ENCODE measurements at places on chromosomes 5 and 9. TPM values are rescaled to one million over a fixed set of nuclear protein-coding genes. Genes with fewer than 3 reads are reported as not detected.

Gene ANKRD34B
- total RNA-seq, result not detected

Gene KIF12
- not detected for total RNA-seq

Gene CFAP157
- total RNA-seq, result not detected

Gene ANKRD18B
- 0.65 TPM for total RNA-seq

Gene PCSK5
- total RNA-seq, result 1.6 TPM

Gene PCDHA1
- not detected for total RNA-seq

Gene C5orf52
- 0.42 TPM for total RNA-seq

Gene WWC1
- 2.4 TPM for total RNA-seq

Gene GFRA3
- total RNA-seq, result not detected

Gene SVEP1
- total RNA-seq, result not detected

Gene OXCT1
- 92.6 TPM for total RNA-seq

Gene HRH2
- total RNA-seq, result 70.4 TPM

Gene NR5A1
- total RNA-seq, result not detected

Gene EQTN
- total RNA-seq, result not detected
